ACHN (cell line): ENCODE measurements at places on chromosomes 11 and 22.

GRCh38 chr11:123475469-123475868 lies 45.4 kb downstream of the GRAMD1B start:
- DNase-seq, result no peak

DNA sequence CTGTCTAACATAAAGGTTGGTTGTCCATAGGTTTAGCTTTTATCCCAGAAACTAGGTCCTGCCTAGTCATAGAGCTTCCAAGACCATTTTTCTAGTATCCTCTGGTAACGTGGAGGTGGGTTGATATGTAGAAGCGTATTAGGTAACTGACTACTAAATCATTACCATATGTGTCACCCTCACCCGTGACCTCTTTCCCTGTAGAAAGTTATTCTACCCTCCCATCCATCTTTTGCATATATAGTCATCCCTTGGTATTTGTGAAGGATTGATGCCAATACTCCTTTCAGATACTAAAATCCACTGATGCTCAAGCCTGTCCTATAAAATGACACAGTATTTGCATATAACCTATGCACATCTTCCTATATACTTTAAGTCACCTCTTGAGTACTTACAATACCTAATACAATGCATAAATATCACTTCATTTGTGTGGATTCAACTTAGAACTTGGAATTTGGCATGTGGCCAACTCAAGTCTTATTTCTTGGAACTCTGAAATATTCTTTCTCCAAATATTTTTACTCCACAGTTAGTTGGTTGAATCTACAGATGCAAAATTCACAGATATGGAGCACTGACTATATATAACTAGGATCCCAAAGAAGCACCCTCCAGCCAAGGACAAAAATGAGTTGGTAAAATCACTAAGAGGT lies 497.0 kb upstream of the TENM4 start:
- no peak for DNase-seq

DNA sequence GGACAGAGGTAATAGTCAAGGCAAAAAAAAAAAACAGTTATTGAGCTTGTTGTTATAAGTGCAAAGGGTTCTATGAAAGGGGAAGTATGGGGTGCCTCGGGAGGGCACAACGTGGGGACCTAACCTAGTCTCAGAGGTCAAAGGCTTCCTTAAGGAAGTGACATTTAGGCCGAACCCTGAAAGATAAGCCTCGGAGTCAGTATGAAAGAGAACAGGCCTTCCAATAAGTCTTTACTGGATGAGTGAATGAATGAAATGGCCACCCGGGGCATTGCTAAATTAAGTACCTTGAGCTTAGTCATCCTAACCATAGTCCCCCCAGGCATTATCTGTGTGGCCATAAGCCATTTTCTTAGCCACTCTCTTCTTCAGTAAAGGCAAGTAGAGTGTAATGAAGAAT lies 19.7 kb downstream of the FLI1 start:
- DNase-seq, result no peak

GRCh38 chr11:119895981-119896380 lies 167.0 kb upstream of the NECTIN1 start:
- DNase-seq, result no peak

GRCh38 chr11:75592715-75593114 lies 30.7 kb downstream of the SERPINH1 start:
- no peak for DNase-seq

- no peak for DNase-seq
Observed at GRCh38 chr11:1487851-1488574, 1.4 kb upstream of the MOB2 start.

GRCh38 chr22:49524362-49524761 lies 303.3 kb downstream of the BRD1 start:
- DNase-seq, result no peak

- no peak for DNase-seq
Observed at GRCh38 chr22:49963647-49964026, 3.1 kb downstream of the PIM3 start.
